ENCODE measurements at places on chromosomes 1 and 21. TPM values are rescaled to one million over a fixed set of nuclear protein-coding genes. Genes with fewer than 3 reads are reported as not detected.

AIRE gene
- 0.13 TPM for total RNA-seq

OR10Z1 gene
- not detected for total RNA-seq

PGBD2 gene
- total RNA-seq: 10.0 TPM

S100A7A gene
- total RNA-seq: not detected

CD48 gene
- total RNA-seq: 6.8 TPM

ST6GALNAC3 gene
- 12.3 TPM for total RNA-seq

PRDM2 gene
- 68.1 TPM for total RNA-seq

PDE9A gene
- 32.6 TPM for total RNA-seq

ELK4 gene
- 72.1 TPM for total RNA-seq

KCNJ9 gene
- total RNA-seq: 0.18 TPM

DNA sequence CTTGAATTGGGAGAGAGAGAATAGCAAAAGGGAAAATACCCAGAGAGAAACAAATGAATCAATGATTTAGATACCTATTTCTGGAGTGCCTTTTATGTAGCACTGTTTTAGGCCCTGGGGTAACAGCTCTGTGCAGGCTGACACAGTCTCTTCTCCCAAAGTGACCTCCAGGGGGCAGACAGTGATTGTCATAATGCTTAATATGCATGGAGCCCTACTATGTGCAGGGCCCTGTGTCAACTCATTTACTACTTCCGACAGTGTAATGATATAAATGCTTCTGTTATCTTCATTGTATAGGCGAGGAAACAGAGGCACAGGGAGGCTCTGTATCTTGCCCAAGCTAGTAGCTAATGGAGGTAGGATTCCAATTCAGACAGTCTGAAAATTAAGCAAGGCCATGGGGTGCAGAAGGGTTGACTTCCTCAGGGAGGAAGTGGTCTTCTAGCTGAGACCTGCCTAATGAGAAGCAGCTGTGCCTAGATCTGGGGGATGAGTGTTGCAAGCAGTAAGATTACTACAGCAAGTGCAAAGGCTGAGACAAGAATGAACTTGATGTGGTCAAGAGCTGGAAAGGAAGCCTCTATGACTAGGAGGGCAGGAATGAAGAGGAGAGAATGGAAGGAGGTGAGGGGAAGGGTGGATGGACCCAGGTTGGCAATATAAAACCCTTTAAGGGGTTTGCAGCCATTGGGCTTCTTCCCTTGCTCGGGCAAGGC lies 16.2 kb upstream of the SERINC2 start:
- no peak for DNase-seq

DNA sequence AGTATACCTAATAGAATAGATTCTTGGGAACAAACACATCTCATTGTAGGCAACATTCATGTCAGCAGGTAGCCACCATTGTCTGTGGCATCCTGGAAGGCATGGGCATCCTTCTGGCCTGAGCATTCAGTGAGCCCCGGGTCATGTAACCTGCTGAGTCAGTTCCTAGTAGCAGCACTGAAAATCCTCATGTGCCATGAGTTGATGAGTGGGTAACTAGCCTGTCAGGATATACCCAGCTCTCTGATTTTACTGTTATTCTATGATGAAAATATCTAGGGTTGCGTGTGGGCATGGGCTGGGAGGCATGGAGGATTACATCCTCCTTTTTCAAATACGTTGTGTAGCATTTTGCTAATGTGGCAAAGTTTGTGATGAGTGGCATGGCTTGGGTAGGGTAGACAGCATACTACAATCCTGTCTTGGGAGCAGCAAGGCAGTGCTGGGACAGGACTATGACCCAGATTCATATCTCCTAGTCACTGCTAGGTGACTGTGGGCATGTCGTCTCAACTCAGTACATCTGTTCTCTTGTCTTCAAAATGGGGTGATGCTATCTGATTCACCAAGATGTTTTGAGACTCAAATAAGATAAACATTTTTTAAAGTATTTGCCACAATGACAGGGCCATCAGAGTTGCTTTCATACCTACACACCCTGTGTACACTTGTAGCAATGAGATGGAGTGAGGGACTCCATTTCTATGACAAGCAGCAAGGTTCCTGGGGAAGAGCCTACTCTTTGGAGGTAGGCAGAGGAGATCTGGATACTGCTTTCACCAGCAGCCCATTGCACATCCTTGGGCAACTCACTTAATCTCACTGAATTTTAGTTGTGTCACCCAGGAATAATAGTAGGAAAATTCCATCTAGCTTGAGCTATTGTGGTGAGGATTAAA lies 62.5 kb downstream of the CD58 start:
- DNase-seq: no peak

- DNase-seq: no peak
These were observed 1.2 kb downstream of the GTF2B start for GRCh38 chr1:88890131-88890530.

- DNase-seq: no peak
These were observed 286.7 kb downstream of the SRGAP2C start for GRCh38 chr1:121471523-121471922.

DNA sequence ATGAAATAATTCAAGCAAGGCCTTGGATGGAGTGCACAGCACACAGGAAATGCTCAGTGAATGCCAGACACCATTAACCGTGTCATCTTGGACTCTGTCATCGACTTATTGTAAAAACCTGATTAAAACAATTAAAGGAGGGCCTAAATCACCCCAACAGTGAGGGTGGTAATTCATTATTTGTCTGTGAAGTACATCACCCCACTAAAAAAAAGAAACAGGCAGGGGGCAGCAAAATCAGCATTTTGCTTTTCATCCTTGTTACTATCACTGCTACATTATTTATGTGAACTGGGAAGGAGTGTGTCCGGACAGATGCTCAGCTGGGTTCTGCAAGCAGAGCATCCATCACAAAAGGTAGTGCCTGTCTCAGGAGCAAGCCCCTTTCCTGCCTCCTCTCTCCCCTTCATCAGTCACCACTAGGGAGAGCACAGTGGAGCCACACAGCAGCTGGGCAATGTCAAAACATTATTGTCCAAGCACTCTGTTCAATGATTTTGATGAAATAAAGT lies 98.5 kb downstream of the RERE start:
- DNase-seq: no peak

DNA sequence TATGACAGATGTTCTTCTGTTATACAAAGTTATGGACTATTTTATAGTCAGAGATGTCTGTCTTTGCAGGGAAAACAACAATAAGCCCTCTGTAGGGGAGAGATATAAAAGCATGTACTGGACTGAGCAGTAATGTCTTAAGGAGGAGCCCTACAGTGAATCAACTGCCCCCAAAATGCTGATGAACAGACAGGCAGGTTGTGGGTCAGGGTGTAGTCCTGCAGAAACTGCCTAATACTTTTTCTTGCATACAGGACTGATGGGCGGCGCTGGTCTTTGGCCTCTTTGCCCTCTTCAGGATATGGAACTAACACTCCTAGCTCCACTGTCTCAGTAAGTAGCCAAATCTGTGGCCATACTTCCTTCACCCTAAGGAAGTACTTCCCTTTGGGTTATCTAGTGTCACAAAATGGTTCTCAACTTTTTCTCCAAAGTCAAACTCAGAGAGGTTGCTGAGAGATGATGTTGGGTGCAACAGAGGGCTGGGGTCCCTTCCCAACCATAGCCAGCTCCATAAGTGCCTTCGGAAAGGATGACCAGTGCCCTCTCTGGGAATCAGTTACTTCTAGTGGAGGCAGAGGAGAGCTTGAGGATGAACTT lies 129.8 kb downstream of the PIK3R3 start:
- no peak for DNase-seq

GRCh38 chr1:10152709-10153284 lies 57.6 kb upstream of the KIF1B start:
- peak; percentile 63 for DNase-seq

DNA sequence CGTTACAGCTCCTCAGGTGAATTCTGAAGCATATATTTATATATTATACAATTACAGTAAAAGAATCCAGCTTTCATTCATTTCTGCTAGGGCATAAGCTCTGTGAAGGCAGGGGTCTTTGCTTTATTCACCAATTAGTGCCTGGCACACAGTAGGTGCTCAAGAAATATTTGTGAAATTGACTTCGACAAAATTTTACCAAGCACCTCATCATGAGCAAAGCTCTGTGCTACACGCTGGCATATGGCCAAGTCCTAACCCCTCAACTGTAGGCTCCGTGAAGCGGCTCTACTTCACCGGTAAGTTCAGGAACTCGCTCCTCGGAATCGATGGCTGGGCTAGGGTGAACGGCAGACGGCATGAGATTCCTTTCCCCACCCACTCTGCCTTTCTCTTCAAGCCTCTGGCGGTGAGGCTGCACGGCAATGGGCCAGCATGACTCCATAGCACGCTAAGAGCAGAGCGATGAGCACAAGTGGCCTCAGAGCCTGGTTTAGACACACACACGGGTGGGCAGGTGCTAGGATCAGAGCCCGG lies 8.7 kb downstream of the C1orf174 start:
- no peak for DNase-seq

GRCh38 chr1:168112673-168113305 lies 23.9 kb downstream of the GPR161 start:
- DNase-seq: no peak

GRCh38 chr1:75796376-75797272 lies at the start of gene MSH4:
Gene MSH4 (plus strand): TSS chr1:75796882. CDS start chr1:75796986, 104 bp downstream.
- no peak for DNase-seq

DNA sequence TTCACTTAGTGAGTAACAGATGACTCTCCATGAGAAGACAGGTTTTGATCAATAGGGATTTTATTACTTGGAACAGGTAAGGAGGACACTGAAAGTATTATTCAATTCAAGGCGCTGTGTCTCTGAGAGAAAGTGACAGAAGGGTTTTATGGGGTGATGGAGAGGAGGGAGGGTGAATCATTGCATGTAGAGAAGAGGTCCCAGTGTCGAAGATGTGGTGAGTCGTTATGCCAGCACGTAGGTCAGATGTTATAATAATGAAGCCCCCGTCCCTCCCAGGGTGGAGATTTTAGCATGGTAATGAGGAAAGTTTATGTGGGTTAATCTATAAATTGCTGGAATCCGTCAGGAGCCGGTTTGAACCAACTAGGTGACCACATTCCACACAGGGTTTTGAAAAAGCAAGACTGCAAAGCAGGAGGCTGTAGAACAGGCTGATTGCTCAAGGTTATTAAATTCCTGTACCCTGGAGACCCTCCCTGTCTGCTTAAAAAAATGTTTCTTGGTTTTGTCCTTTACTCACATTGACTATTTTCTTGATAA lies 586.4 kb upstream of the TMPRSS15 start:
- DNase-seq: no peak

DNA sequence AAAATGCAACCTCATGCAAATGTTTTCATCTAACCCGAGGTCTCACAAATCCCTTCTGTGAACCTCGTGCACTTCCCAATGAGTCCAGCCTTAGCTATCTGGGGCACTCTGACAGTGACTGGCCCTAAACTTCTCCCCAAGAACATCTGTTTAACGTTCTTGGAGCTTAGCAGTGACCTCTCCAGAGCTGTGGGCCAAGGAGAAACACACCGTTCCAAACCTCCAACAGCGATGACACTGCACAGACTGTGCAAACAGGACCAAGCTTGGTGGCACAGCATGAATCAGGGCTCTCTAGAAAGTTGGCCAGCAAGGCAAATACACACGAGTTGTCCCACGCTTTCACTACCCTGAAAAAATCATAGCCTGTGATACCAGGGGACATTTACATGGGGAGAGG lies 15.8 kb downstream of the BEND5 start:
- DNase-seq: no peak

GRCh38 chr1:81662913-81663526 lies 137.7 kb upstream of the ADGRL2 start:
- no peak for DNase-seq

- DNase-seq: no peak
These were observed 136.1 kb downstream of the TNFSF18 start for GRCh38 chr1:172914501-172915144.

GRCh38 chr21:30718239-30718909 lies at the start of gene KRTAP21-3:
Gene KRTAP21-3 (minus strand): TSS chr21:30718777. CDS start chr21:30718759, 18 bp downstream.
- DNase-seq: no peak

DNA sequence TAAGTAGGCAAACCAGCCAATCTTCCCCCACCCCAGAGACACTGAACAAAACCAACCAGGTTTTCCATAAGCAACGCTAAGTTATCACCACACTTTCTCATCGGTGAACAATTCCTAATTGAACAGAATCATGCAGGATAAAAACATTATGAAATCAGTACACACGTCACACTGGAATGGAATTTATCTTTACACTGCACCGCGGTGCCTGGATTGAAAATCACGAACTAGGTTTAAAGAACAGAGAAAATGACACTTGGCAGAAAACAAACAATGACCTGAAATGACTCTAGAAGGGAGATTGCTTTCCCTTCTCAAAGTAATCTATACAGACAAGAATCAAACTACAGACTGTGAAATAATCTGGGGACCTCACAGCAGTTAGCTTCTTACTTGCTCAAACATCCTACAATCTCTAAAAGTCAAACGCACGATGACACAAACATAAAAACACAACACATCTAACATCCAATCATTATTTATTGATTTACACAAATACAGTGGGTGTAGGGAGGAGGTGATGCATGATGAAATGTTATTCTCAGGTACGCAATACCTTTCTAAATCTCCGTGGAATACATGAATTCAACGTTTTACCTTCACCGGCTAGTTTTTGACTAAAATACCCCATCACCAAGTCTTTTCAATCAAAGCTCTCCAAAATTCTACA lies 1.9 kb downstream of the EIF4G3 start:
- DNase-seq: no peak

GRCh38 chr21:29145852-29146453 lies 15.5 kb downstream of the MAP3K7CL start:
- no peak for DNase-seq

DNA sequence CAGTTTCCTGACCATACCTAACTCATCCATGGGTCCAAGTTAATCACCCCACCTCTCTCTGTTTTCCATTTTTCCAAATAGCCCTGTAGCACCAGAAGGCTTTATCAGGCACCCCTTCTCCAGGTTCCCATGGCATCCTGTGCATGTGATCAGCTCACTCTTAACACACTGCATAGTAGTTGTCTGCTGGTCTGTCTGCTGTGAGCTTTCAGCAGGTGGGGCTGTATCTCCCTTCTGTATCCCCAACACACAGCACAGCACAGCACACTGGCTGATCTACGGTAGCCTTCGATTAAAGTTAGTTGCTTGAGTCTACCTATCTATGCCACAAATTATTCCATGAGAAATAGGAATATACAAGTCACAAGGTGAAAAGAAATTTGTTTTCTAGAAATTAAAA lies 54.3 kb upstream of the C1orf198 start:
- DNase-seq: no peak

DNA sequence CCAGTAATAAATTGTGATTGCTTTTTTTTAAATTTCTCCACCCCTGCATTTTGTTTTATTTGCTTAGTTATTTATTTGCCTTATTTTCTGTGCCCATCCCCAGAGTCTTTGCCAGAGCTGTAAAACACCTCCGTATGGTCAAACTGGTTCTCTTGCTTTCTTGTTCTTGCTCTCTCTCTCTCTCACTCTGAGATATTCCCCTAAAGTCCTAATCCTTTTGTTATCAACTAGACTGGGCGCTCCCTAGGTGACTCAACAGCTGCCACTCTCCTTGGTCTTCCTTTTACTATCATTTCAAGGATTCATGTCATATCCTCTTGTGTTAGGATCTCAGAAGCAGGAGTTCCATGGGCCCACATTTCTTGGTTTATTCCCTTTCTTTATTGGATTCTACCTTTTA lies 160.0 kb downstream of the PRDM2 start:
- no peak for DNase-seq

Data from sciatic nerve (tissue), 2 donors.